NCI-H1417 treated with DMSO at 0.1 percent for 48 hours (cell line): ENCODE measurements at places on chromosomes 1 and 21.

DNA sequence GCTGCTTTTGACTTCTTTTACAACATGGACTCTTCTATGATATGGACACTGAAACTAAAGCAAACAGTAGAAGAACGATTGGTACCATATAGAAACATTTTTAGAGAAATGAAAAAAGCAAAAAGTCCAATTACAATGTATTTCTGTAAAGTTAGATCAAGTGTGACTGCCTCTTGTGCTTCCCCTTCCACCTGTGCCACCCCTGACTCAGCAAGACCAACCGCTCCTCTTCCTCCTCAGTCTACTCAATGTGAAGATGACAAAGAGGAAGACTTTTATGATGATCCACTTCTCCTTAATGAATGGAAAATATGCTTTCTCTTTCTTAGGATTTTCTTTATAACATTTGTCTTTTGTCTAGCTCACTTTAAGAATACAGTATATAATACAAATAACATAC is 66.9 kb downstream of the PHTF1 start:
- no peak for DNase-seq

DNA sequence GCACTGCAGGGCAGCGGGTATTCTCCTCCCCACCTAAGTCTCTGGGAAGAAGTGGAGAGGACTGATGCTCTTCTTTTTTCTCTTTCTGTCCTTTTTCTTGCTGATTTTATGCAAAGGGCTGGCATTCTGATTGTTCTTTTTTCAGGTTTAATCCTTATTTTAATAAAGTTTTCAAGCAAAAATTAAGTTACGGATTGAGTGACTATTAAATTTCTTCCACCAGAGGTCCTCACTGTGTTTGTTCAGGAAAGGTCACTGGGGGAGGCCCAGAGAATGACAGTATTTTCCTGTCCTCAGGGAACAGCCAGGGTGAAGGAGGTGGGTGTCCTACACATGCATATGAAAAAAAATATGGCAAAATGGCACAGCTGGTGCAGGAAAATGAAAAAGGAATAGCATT is 4.4 kb upstream of the ELF3 start:
- DNase-seq: no peak

DNA sequence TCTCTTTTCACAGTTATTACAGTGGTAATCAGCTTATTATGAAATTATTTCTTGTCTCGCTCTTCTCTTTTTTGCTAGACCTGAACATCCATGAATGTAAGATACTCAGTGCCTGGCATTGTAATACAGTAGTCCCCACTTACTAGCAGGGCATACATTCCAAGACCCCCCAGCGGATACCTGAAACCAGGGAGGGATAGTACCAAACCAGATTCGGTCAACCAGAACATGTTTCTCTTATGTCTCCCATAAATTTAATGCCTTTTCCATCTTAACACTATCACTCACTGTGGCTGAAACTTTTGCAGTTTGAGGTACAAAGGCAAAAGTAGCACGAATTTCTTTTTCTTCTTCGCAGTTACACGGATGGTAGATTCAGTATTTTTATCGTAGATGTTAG is 24.6 kb upstream of the B3GALT2 start:
- DNase-seq: no peak

- no peak for DNase-seq
Observed at GRCh38 chr1:223674119-223674890, 8.8 kb upstream of the CAPN8 start.

DNA sequence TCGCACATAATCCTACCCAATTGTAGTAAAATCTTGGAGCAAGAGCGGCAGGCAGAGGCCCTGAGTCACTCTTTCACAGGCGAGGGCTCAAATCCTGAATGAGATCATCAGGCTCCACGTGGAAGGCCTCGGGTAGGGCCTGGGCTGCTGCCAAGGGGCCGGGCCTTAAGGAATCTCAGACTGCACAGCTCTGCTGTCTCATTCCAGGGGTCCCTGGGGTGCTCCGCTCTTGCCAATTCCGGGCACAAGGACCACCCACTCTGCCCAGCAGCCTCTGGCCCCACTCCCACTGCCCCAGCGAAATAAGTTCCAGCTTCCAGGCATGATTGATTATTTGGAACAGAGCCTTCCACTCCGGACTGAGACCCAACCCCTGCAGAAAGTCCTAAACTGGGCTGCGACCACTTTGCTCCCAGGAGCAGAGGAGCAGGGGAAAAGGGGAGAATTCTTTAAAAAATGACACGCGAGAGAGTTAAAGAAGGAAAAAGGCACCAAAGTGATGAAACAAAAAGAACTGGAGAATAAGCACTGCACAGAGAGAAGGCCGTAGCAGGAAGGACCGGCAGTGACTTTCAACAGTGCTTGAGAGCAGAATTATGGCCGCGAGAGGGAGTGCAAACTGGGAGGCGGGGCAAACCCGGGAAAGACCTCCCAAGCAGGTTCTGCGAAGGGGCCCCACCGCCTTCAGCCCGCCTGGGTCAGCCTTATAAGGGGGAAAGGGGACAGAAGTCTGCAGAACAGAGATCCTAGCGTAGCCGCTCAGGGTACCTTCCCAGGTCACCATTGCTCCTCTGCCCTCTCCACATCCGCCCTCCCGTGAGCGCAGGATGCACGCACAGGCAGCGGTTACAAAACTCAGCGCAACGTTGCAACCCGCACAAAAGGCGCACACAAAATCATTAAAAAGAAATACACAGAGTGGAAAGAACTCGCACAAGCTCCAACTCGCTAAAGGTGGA is 2.0 kb downstream of the ADAMTS1 start:
- no peak for DNase-seq

DNA sequence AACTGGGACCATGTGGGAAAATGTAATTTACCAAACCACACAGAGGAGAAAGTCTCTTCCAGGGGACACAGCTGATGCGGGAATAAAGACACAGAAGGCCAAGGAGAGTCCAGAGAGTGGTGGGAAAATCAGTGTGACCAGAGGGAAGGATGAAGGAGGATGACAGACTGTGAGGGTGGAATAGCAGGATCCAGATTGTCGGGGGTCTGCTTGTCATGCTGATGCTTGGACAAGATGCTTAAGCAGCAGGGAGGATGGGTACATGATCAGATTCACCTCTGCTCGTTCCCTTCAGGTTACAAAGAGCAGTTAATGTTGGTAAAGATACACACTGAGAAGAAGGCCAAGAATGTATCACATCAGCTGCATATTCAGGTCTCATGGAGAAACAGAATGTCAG is 117.1 kb upstream of the ZNF644 start:
- DNase-seq: no peak

DNA sequence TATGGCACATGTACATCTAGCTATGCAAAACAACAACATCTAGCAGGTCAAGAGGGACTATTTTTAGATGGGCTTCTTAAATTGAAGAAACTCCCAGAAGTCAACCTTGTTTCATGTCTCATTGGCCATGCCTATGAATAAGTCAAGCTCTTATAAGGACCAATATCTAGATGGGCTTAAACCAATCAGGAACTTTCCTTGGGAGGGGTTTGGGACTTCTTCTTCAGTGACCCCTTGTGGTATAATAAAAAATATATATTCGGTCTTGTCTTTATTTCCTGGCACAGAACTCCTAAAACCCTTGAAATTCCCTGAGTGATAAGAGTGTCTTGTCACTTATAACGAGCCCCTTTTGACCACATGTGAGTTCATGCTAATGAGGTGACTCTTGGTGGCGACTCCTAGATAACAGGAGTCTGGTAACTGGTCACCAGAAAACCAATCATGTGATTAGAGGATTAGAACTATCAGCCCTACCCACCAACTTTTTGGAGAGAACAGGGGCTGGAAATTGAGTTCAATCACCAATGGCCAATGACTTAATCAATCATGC is 218.3 kb downstream of the HHIPL2 start:
- no peak for DNase-seq

- DNase-seq: no peak
Observed at GRCh38 chr1:12302798-12303447, 73.1 kb downstream of the VPS13D start.

GRCh38 chr1:99784809-99785255 is 18.4 kb upstream of the FRRS1 start:
- DNase-seq: no peak

GRCh38 chr1:66048011-66048410 is 255.3 kb downstream of the PDE4B start:
- DNase-seq: no peak

- DNase-seq: no peak
Observed at GRCh38 chr1:200794506-200795065, 55.9 kb downstream of the CAMSAP2 start.

- DNase-seq: no peak
Observed at GRCh38 chr21:19529031-19529430, 1125.4 kb upstream of the TMPRSS15 start.

DNA sequence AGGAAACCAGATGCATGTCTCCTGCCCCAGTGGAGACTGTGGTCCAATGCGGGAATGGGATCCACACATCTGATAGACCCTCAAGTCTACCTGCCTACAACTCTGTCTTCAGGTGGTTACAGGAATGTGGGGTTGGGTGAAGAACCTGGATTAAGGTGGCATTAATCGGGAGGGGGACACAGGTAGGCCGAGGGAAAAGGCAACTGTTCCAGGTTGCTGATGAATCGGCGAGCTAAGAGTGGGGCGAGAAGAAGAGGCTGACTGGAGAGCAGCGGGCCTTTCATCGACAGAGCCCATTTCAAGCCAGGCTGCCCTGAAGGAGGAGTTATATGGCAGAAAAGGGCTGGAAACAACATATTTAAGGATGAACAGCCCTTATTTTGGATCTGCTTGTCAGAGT is 836 bp downstream of the CD2 start:
- no peak for DNase-seq

DNA sequence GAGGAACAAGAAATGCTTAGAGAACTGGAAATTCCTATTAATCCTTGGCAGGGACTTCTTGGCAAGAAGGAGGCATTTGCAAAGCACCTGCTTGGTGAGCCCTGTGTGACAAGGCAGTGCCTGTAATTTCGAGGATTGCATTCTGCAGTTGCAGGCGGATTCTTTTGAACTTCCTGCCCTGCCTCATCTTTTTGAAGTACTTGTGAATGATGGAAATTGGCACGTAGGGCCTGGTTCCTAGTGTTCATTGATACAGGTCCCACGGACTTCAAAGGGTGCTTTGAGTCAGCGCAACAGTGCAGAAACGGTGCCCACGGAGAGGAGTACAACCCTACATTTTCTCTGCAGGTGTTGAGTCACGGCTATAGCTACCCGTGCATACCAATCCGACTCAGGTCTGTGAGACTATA is 6.4 kb downstream of the HUNK start:
- DNase-seq: no peak

DNA sequence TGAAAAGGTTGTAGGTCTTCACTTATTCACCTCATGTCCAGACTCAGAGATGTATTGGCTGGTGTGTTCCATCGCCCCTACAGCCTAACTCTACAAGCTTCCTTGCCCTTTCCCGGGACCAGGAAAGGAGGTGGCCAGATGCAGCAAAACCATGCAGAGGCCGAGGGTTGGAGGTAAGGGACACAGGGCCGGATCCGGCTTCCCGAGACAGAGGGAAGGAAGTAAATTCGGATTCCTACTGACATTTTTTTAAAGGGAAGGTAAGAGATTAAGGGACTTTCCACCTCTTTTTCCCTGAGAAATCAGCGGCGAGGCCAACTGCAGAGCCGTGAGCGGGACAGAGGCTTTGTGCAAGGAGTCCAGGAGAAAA is 12.7 kb downstream of the EPHA10 start:
- no peak for DNase-seq

DNA sequence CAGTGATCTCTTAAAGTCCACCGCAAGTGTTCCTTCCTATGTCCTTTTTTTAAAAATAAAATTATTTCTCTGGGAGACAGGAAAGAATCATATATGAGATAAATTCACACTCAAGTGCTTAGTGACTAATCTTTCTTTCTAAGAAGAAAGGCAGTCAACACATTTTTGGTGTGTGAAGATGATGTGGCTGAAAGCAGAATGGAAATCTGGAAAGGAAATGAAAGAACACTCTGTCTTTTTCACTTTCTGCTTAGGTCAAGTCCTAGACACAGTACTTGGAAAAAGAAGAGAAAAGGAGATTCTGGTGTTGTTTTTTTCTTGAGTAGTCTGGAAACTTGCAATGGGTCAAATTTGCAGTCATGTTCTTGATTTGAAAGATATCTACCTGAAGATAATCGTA is 45.5 kb upstream of the PRRX1 start:
- no peak for DNase-seq

GRCh38 chr21:41536076-41536826 is 28.3 kb upstream of the TMPRSS2 start:
- DNase-seq: no peak

- DNase-seq: no peak
Observed at GRCh38 chr1:110360431-110360830, 21.3 kb downstream of the RBM15 start.

DNA sequence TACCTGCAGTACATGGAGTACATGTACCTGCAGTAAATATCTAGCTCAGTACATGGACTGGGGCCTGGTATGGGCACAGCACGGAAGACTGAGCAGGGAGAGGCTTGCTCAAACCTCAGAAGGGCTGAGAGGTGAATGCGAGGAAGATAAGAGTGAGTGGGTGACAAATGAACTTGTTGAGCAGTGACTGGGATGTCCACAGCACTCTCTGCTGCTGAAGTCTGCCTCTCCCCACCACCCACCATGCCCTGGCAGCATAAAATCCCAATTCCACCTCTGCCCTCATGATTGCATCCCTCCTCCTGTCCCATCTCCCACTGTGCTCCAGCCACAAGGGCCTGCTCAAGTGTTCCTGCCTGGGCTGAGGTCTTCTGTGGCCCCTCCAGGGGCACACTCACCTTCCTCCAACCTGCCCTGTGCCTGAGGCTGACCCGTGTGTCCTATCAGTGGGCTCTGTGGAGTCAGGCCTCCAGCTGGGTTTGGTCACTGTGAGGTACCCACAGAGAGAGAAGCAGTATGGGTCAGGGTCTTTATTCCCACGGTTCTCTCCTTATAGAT is 114.2 kb downstream of the FOXD2 start:
- DNase-seq: no peak

DNA sequence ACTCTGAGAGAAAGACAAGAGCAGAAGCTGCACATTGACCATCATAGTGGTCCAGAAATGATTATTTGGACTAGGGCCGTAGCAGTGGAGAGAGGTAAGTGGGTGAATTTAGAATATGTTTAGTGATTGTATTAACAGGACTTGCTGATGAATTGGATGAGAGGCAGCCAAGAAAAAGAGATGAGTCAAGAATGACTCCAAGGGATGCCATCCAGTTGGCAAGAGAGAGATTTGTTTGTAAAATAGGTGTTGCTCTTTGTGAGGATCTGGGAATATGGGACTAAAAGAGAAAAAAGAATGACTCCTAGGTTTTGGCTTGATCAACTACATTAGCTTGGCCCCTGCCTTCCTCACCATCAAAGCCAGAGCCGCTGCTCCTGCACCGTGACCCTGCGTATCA is 54.2 kb upstream of the ARTN start:
- DNase-seq: no peak

- no peak for DNase-seq
Observed at GRCh38 chr1:201902198-201902597, 13.5 kb downstream of the SHISA4 start.

GRCh38 chr1:176893625-176894352 is 270.7 kb downstream of the ASTN1 start:
- DNase-seq: no peak

- DNase-seq: no peak
Observed at GRCh38 chr1:192939440-192939839, 119.7 kb downstream of the UCHL5 start.

DNA sequence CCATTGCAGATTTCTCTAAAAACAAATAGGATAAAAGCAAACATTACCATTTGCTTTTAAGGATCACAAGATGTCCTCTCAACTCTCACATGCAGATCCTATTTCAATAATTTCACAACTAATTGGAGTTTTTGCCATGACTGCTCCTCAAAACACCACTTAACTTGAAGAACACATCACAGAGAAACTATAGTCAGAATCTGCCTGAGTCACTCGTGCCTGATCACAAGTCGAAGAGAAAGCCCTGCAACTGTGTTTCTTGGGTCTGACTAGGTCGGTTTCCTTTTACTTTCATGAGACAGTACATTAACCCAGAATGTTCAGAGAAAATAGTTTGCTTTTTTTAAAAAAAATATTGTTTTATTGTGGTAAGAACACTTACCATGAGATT is 46.3 kb upstream of the SMYD2 start:
- DNase-seq: no peak
